ENCODE measurements at places on chromosomes 11 and 22.

DNA sequence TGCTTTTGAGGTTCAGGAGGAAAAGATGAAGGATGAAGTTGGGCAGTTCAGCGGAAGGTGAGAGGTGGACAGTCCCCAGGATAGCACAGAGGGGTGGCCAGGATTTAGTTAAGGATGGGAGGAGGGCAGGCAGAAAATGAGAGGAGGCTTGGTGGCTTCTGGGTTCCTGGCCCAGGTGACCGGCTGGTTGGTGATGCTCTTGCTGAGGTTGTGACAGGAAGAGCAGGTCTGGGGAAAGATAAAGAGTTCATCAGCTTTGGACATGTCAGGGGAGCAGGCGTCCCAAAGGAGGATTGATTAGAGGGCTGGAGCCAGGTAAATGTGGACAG is 27.6 kb upstream of the P2RY2 start:
- H3K27ac ChIP-seq, result no peak overlapping the region
- peaks cover 7% of the 10 kb centered on the region for H3K4me1 ChIP-seq
- H3K36me3 ChIP-seq, result no peaks in the 10 kb centered on the region
- no peak overlapping the region for H3K4me3 ChIP-seq
- no peak for DNase-seq

DNA sequence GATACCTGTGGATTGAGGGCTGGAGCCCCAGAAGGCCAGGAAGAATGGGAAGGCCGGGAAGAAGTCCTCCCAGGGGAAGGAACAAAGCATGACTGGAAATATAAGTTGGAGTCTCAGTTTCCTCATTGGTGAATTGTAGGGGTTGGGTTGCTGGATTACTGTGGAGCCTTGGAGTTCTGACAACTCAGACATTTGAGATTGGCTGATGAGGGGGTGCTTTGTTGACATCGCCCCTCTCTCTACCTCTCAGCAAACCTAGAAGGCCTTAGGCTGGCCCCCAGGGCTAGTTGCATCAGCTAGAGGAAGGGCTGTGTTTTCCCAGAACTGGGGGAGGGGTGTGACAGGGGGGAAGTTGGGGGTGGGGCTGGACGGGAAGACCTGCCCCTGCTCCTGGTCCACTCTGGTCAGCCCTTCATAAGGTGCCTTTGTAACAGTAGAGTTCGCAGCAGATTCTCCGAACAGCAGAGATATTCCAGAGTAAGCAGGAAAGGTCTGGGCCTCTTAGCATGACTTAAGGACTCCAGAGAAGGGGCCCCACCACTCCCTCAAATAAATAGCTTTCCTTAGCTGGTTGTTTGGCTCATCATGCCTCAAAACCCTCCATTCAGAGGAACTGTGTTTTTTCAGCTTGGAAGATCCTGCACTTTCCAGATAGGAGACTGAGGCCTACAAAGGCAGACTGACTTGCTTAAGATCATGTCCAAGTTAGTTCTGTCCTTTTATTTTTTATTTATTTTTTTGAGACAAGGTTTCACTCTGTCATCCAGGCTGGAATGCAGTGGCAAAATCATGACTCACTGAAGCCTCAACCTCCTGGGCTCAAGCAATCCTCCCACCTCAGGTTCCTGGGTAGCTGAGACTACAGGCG is 12.5 kb upstream of the THRSP start:
- peak; percentile 92 for DNase-seq
- peaks cover 34% of the 10 kb centered on the region for H3K4me1 ChIP-seq
- H3K27ac ChIP-seq, result peak overlapping the region; percentile 94
- H3K4me3 ChIP-seq, result no peak overlapping the region
- H3K36me3 ChIP-seq, result no peaks in the 10 kb centered on the region

- no peaks in the 10 kb centered on the region for H3K27me3 ChIP-seq
- DNase-seq, result no peak
- no peak overlapping the region for H3K27ac ChIP-seq
- H3K36me3 ChIP-seq, result no peaks in the 10 kb centered on the region
- no peak overlapping the region for H3K4me3 ChIP-seq
- no peaks in the 10 kb centered on the region for H3K4me1 ChIP-seq
These were observed 228.4 kb downstream of the FAT3 start for GRCh38 chr11:92453055-92453454.

DNA sequence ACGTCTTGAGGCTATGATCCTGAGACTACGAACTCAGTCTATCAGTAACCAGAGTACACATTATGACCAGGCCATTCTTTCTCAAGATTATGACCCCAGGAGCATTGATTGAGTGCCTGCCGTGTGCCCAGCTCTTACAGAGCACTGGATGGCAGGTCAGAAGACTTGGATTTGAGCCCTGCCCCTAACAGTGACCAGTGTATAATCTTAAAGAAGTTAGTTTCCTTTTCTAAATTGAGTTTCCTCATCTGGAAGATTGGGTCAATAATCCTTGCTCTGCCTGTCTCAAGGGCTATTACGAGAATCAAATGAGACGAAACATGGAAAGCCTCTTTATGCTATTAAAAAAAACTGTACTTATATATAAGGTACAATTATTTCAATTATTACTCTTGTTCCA is 38.2 kb downstream of the SLCO2B1 start:
- H3K4me1 ChIP-seq, result no peaks in the 10 kb centered on the region
- no peak overlapping the region for H3K27ac ChIP-seq
- no peak overlapping the region for H3K4me3 ChIP-seq
- H3K36me3 ChIP-seq, result no peaks in the 10 kb centered on the region
- no peaks in the 10 kb centered on the region for H3K27me3 ChIP-seq

DNA sequence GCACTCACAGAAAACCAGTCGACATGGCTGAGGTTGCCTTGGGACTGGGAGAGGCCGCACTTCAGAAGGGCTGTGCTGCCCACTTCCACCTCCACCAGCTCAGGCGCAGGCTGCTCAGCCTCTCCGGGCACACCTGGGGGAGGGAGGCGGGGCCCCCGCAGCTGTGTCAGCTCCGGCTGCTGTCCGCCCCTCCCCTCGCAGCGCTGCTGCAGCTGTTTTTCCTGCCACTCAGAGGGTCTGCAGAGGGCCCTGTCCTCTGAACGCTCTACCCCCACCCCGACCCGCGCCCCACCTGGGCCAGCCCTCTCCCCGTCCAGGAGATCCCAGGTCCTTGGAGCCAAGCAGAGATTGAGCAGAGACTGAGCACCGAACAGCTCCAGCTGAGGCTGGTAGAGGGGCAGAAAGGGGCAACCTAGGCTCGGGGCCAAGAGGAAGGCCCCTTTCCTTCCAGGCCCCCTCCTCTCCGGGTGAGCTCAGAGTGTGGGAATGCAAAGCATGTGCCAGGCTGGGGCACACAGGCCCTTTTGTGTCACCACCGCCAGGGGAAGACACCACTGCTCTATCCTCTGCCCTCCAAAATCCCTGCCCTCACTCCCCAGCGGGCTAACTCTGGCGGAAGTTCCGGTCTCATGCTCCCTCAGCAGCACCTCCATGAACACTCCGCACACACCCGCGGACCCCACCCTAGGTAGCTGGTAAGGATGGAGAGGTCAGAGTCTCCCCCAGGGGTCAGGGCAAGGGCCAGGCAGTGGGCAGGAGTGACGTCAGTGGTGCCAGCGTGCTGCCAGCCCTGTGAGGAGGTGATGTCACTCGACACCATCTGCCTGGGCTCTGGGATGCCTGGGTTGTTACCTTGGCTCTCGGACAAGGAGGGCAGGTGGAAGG is 1.6 kb downstream of the MCAM start:
- H3K36me3 ChIP-seq, result peaks cover 44% of the 10 kb centered on the region
- H3K27ac ChIP-seq, result no peak overlapping the region
- peak overlapping the region; percentile 56 for H3K4me3 ChIP-seq
- peaks cover 41% of the 10 kb centered on the region for H3K4me1 ChIP-seq
- H3K27me3 ChIP-seq, result no peaks in the 10 kb centered on the region
- no peak for DNase-seq

DNA sequence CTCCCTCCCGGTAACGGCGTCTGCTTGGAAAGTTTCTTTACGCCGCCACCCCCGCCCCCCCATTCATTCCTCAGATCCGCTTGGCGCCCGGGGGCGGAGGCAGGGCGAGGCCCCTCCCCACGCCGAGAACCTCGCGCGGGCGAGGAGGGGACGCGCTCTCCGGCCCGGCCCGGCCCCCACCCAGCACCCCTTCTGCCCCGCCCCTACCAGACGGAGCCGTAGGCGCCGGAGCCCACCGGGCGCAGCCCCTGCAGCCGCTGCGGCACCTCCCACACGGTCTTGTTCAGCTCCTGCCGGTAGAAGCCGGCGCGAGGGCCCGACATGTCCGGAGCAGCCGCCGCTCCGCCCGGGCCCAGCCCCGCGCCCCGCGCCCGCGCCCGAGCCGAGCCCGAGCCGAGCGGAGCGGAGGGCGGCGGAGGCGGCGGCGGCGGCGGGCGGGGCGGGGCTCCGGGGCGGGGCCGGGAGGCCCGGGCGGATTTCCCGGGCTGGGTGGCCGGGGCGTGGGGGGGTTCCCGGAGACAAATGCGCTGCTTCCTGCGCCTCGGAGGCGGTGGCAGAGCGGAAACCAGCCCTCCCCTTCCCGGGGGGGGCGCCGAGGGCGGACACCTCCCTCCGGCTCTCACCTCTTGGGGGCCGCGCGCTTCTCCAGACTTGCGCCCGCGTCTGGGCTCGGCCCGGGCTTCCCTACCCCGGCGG is at the start of gene MAPK11:
TSS of gene MAPK11 (minus strand) at position 411 of the 696 bp plus-strand sequence. CDS start at position 323, 88 bp downstream.
- peaks cover 2% of the 10 kb centered on the region for H3K36me3 ChIP-seq
- H3K27me3 ChIP-seq, result no peaks in the 10 kb centered on the region
- H3K4me1 ChIP-seq, result peaks cover 7% of the 10 kb centered on the region
- H3K27ac ChIP-seq, result peak within 1 kb of the TSS; percentile 56

DNA sequence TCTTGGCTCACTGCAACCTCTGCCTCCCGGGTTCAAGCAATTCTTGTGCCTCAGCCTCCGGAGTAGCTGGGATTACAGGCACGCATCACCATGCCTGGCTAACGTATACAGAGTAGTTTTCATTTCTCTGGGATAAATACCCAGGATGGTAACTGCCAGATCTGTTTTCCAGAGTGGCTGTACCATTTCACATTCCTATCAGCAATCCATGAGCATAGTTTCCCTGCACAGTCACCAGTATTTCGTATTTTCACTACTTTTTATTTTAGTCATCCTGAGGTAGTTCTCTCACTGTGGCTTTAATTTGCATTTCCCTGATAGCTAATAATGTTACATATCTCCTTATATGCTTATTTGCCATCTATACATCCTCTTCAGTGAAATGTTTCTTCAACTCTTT is 11.0 kb upstream of the SCARF2 start:
- H3K36me3 ChIP-seq, result no peaks in the 10 kb centered on the region
- H3K27me3 ChIP-seq, result peaks cover 41% of the 10 kb centered on the region
- DNase-seq, result no peak
- no peak overlapping the region for H3K4me3 ChIP-seq
- H3K4me1 ChIP-seq, result no peaks in the 10 kb centered on the region

- no peak for DNase-seq
- H3K27ac ChIP-seq, result no peak overlapping the region
- no peaks in the 10 kb centered on the region for H3K36me3 ChIP-seq
- no peak overlapping the region for H3K4me3 ChIP-seq
- H3K27me3 ChIP-seq, result no peaks in the 10 kb centered on the region
- H3K4me1 ChIP-seq, result no peaks in the 10 kb centered on the region
These were observed 24.0 kb downstream of the CSF2RB start for GRCh38 chr22:36937319-36938027.

- no peak overlapping the region for H3K27ac ChIP-seq
- H3K4me3 ChIP-seq, result no peak overlapping the region
- no peaks in the 10 kb centered on the region for H3K4me1 ChIP-seq
- H3K36me3 ChIP-seq, result no peaks in the 10 kb centered on the region
- no peak for DNase-seq
These were observed 112.5 kb downstream of the KIAA1671 start for GRCh38 chr22:25064894-25065560.

- peaks cover 2% of the 10 kb centered on the region for H3K36me3 ChIP-seq
- H3K4me3 ChIP-seq, result no peak overlapping the region
- peak; percentile 71 for DNase-seq
- H3K27ac ChIP-seq, result peak overlapping the region; percentile 98
These were observed 12.8 kb downstream of the BCL9L start for GRCh38 chr11:118912742-118913410.

DNA sequence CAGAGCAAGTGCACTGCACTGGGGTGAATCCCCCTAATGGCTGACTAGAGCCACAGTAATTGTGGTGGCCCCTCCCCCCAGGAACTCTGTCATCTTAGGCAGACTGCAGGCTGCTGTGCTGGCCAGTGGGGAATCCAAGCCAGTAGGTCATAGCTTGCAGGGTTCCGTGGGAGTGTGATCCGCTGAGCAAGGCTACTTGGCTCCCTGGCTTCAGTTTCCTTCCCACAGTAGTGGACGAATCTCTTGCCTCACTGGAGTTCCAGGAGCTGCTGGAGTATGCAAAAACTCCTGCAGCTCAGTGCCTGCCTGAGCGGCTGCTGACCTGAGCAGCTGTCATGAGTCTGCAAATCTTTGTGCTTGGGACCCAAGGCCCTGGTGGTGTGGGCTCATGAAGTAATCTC is 13.2 kb downstream of the OOSP3 start:
- peaks cover 12% of the 10 kb centered on the region for H3K4me1 ChIP-seq
- DNase-seq, result peak; percentile 63

GRCh38 chr11:75246006-75246670 is 5.6 kb downstream of the TPBGL start:
- DNase-seq, result no peak
- H3K27ac ChIP-seq, result no peak overlapping the region
- no peak overlapping the region for H3K4me3 ChIP-seq
- peaks cover 25% of the 10 kb centered on the region for H3K27me3 ChIP-seq
- peaks cover 3% of the 10 kb centered on the region for H3K4me1 ChIP-seq

DNA sequence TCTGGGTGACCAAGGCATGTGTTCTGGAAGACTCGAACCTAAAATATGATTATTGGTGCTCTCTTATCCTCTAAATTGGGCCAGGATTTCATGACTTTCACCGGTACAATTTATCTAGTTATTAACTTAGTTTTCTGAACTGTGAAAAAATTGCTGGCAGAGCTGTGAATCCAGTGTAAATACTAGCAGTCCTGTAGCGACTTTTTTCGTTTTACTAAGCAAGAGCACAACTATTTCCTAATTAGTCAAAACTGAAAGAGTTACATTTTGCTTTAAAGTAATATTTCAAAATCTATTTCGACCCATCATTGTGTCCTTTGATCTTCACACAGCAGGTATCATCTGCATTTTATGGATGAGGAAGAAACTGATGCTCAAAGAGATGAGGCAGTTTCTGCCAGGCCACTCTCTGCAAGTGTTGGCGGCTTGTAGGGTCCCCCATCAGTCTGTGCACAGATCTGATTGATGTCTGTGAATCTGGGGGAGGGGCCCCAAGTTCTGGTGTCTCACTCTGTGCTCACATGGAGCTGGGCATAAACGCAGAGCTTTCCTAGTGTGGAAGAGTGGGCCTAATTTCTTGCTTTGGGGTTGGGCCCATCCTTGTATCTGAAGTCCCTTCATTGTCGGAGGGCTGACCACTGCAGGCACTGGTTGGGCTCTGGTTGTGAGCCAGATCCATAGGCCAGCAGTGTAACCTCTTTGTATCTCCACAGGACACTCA is 1.4 kb upstream of the TRMT2A start:
- H3K4me3 ChIP-seq, result peak overlapping the region; percentile 63
- peak overlapping the region; percentile 94 for H3K27ac ChIP-seq
- peaks cover 84% of the 10 kb centered on the region for H3K36me3 ChIP-seq
- peaks cover 25% of the 10 kb centered on the region for H3K4me1 ChIP-seq
- H3K27me3 ChIP-seq, result no peaks in the 10 kb centered on the region

DNA sequence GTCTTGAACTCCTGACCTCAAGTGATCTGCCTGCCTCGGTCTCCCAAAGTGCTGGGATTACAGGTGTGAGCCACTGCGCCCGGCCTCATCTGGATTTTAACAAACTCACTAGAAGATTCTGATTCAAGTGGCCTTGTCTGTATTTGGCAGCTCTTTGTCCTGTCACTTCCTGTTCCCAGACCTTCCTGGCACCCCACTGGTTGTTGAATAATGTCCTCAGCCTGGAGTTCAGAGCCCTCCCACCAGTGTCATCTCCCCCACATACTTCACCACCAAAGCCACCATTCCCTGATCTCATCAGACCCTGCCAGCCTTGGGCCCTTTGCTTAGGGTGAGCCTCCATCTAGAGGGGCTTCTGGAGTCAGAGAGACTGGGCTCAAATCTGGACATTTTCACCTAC is 3.3 kb downstream of the PELI3 start:
- H3K36me3 ChIP-seq, result peaks cover 3% of the 10 kb centered on the region
- H3K27ac ChIP-seq, result no peak overlapping the region
- H3K4me1 ChIP-seq, result peaks cover 27% of the 10 kb centered on the region
- no peak for DNase-seq

All from K562 (cell line).